Osteocyte (in vitro differentiated cells): ENCODE measurements at places on chromosomes 16 and 17. TPM values are rescaled to one million over a fixed set of nuclear protein-coding genes. Genes with fewer than 3 reads are reported as not detected.

The C16orf96 gene
- 0.08 and 0.26 TPM in 2 replicates for total RNA-seq

DNA sequence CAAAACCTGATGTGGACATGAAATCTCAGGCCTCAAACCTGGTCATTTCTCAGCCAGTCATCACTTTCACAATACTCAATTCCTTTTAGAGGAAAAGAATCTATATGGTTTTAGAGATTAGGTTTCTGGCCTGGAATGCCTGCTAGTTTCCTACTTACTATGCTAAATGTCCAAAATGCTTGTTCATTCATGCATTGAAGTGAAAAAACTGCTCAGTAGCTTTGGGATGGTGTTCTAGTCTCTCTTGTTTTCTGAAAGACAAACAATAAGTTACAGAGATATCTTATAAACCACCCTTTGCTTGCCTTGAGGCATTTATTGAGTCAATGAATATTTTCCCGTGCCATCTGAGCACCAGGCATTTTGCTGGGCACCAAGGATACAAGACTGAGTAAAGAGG lies 1146.5 kb upstream of the GOT2 start:
- H3K36me3 ChIP-seq, result no peaks in the 10 kb centered on the region
- H3K4me1 ChIP-seq, result peaks cover 4% of the 10 kb centered on the region
- no peaks in the 10 kb centered on the region for H3K27me3 ChIP-seq
- no peak for DNase-seq
- H3K27ac ChIP-seq, result no peak overlapping the region

The CCL7 gene
- total RNA-seq, result not detected in 2 replicates

DNA sequence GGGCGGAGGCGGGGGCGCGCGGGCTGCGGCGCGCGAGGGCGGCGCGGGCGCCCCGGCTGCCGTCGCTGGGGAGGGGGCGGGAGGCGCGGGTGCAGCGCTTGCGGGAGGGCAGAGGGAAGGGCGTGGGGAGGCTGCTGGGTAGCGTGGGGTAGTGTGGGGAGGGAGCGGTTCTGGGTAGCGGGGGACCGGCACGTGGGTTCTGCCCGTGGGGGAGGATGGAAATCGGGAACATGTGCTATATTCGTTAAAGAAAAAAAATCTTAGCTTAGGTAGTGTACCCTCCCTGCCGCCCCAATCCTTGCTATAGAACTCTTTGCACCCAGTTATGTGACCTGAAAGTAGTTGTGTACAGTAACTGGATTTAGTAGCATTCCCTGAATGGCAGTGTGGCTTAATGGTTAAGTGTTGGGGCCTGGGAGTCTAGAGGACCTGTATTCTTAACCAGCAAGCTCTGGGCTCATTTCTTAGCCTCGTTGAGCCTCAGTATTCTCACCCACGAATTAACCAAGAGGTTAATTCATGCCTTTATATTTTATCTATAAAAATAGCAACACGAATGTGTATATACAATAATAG lies 646 bp downstream of the RABEP1 start:
- peak overlapping the region; percentile 79 for H3K27ac ChIP-seq
- peak overlapping the region; percentile 83 for H3K4me3 ChIP-seq
- no peaks in the 10 kb centered on the region for H3K36me3 ChIP-seq
- peaks cover 27% of the 10 kb centered on the region for H3K4me1 ChIP-seq

The HBA1 gene
- not detected in 2 replicates for total RNA-seq

The RAB37 gene
- total RNA-seq, result not detected in 2 replicates

- H3K27me3 ChIP-seq, result peaks cover 2% of the 10 kb centered on the region
- no peak overlapping the region for H3K4me3 ChIP-seq
- no peak for DNase-seq
- H3K4me1 ChIP-seq, result no peaks in the 10 kb centered on the region
Measured at GRCh38 chr16:52203096-52203495, 343.8 kb downstream of the TOX3 start.

- H3K36me3 ChIP-seq, result no peaks in the 10 kb centered on the region
- peaks cover 80% of the 10 kb centered on the region for H3K4me1 ChIP-seq
- H3K27ac ChIP-seq, result peak overlapping the region; percentile 19
- no peak overlapping the region for H3K4me3 ChIP-seq
- H3K27me3 ChIP-seq, result no peaks in the 10 kb centered on the region
Measured at GRCh38 chr16:14307059-14307526, 236.0 kb downstream of the MRTFB start.

DNA sequence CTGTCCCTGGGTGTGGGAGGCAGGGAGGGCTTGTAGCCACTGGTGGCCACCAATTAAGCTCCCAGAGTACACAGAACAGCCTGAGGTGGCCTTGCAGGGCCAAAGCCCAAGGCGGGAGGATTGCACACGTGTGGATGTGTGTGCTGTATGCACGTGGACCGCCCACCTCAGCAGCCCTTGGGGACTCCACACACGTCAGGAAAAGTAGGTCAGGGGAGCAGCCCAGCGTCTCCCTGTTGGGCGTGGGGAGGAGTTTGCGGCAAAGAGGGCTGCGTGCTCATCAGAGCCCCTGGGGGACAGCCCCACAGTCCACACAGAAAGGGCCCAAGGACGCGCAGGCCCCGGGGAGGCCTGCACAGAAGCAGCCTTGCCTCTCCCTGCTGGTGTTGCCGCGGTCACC lies 19.6 kb downstream of the SBK1 start:
- no peaks in the 10 kb centered on the region for H3K36me3 ChIP-seq
- no peaks in the 10 kb centered on the region for H3K4me1 ChIP-seq
- H3K27ac ChIP-seq, result no peak overlapping the region
- H3K4me3 ChIP-seq, result no peak overlapping the region
- DNase-seq, result no peak

- peak overlapping the region; percentile 88 for H3K27ac ChIP-seq
- peak; percentile 94 for DNase-seq
- H3K36me3 ChIP-seq, result no peaks in the 10 kb centered on the region
- peaks cover 73% of the 10 kb centered on the region for H3K4me1 ChIP-seq
- H3K4me3 ChIP-seq, result peak overlapping the region; percentile 73
- H3K27me3 ChIP-seq, result no peaks in the 10 kb centered on the region
Measured at GRCh38 chr17:77372444-77373298, 231.9 kb downstream of the SEC14L1 start.

The CSH2 gene
- not detected in 2 replicates for total RNA-seq

- no peak for DNase-seq
- H3K27me3 ChIP-seq, result no peaks in the 10 kb centered on the region
- peaks cover 57% of the 10 kb centered on the region for H3K4me1 ChIP-seq
- peaks cover 6% of the 10 kb centered on the region for H3K36me3 ChIP-seq
- H3K27ac ChIP-seq, result peak overlapping the region; percentile 94
Measured at GRCh38 chr16:28193530-28194423, 18.0 kb downstream of the XPO6 start.

The PSMB10 gene
- 58.3 and 59.0 TPM in 2 replicates for total RNA-seq
